Neural crest cell (in vitro differentiated cells): ENCODE measurements at places on chromosomes 13 and 19. TPM values are rescaled to one million over a fixed set of nuclear protein-coding genes. Genes with fewer than 3 reads are reported as not detected.

Gene PSG3
- not detected in 2 replicates for total RNA-seq

Gene THSD8
- total RNA-seq, result 34.7 and 49.1 TPM in 2 replicates

- DNase-seq, result peak; percentile 28
Measured at GRCh38 chr19:13060233-13060963, 42.3 kb downstream of the LYL1 start.

- DNase-seq, result no peak
Measured at GRCh38 chr19:49167857-49168409, 10.3 kb downstream of the TRPM4 start.

DNA sequence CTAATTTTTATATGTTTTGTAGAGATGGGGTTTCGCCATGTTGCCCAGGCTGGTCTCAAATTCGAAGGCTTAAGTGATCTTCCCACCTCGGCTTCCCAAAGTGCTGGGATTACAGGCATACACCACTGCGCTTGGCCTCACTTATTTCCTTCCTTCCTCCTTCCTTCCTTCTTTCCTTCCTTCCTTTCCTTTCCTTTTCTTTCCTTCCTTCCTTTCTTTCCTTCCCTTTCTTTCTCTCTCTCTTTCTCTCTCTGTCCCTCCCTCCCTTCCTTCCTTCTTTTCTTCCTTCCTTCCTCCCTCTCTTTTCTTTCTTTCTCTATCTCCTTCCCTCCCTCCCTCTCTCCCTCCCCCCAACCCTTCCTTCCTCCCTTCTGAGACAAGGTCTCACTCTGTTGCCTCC lies 36.8 kb downstream of the TRPM4 start:
- DNase-seq, result no peak
